Astrocyte (in vitro differentiated cells and primary cell): ENCODE measurements at places on chromosomes 5 and 9. TPM values are rescaled to one million over a fixed set of nuclear protein-coding genes. Genes with fewer than 3 reads are reported as not detected.

CDC20B gene
- total RNA-seq: 0.11 and 0.17 TPM in 2 replicates

SLC6A19 gene
- total RNA-seq: not detected in 2 replicates

OR1Q1 gene
- not detected in 2 replicates for total RNA-seq

PRDM9 gene
- not detected in 2 replicates for total RNA-seq

DNA sequence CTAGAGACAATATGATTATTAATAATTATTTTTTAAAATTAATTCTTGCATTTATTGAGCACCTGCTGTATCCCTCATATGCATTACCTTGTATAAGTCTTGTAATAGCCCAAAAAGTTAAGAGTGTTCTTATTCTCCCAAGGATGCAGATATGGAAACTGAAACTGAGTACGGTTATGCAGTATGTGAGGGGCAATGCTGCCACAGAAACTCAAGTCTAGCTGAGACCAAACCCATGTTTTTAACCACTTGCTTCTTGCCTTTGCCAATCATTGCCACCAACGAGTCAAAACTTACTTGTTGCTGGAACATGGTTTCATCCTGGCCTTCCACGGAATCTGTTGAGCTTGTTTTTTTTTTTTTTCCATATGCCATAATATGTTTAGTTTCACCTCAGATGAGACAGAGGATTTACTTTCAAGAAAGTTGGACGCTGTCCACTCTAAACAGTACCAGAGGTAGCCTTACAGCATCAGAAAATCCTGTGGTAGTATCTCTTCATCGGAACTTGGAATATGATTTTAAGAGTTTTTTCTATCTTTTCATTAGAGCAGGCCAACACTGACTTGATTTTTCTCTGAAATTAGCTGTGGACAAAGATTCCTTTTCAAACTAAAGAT, 27.9 kb downstream of the DOCK8 start:
- no peak for DNase-seq

DNA sequence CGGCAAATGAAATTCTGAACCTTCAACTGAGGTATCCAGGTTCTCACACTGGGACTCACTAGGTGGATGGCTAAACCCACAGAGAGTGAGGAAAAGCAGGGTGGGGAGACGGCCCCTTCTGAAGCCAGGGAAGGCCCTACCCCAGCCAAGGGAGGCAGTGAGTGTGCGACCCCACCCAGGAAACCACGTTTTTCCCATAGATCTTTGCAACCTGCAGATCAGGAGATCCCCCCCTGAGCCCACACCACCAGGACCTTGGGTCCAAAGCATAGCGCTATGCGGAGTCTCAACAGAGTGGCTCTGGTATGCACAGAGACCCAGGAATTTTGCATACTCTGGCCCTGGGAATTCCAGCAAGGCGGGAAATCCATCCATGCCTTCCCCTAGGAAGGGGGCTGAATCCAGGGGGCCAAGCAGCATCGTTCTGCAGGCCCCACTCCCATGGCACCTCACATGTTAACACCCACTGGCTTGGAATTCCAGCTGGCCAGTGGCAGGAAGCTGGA, 19.9 kb downstream of the DTWD2 start:
- DNase-seq: no peak

- DNase-seq: no peak
Measured at GRCh38 chr5:116531117-116531516, 43.5 kb downstream of the SEMA6A start.

DNA sequence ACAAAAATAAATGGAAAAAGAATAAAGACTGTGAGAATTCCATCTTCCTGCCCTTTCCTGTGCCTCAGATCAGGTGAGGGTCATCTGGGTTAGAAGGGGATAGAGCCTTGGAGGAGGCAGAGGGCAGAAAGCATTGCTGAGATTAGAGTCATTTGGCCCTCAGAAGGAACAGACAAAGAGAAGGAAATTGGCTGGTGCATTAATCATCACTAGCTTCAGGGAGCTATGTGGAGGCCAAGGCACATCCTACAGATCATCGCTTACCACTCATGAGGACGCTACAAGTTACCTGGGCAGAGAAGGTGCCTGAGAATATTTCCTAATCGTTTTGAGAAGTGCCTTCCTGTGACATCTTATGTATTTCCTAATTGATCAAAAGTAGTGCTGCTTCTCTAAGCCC, 74.5 kb downstream of the C7 start:
- peak; percentile 20 for DNase-seq

- peak; percentile 69 for DNase-seq
Measured at GRCh38 chr5:14108170-14108996, 34.8 kb upstream of the TRIO start.

DNA sequence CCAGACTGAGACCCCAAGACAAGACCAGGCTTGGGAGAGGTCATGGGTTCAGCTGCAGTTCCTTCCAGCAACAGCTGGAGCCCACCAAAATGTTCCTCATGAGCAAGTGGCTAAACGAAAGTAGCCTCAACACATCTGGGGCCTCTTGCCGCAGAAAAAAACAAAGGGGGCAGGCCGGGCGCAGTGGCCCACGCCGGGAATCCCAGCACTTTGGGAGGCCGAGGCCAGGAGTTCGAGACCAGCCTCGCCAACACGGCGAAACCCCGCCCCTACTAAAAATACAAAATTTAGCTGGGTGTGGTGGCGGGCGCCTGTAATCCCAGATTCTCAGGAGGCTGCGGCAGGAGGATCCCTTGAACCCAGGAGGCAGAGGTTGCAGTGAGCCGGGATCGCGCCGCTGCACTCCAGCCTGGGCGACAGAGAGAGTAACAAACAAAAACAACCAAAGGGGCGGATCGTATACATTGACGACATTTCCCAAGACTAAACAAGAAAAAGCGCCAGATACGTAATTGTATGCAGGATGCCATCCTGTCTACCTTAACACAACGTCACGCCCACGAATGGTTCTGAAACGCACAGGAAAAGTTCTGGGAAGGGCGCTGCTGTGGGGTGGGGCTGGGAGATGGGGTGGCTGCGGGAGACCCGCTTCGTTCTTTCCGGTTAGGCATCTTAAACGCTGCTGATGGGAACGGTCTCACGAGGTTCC, 1.7 kb downstream of the INPP5E start:
- DNase-seq: peak; percentile 30

GRCh38 chr5:162230348-162230747, 162.8 kb downstream of the GABRG2 start:
- no peak for DNase-seq

DNA sequence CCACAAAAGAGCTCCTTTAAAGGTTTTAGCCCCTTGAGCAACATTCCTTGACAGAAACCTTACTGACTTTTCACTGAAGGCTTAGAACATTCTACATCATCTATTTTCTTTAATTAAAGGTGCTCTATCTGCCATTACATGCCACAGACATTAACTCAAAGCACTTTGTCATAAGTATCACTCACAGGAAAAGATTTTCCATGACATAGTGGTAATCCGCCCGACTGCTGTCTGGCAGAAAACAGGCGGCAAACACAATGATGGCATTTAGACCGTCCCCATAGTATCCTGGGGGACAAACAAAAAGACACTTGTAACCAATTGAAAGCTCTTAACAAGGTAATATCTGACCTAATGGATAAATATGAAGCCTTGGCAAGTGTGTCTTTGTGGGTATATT, 126.2 kb upstream of the PCA3 start:
- no peak for DNase-seq

GRCh38 chr5:169281625-169282024, 19.3 kb downstream of the SLIT3 start:
- DNase-seq: no peak

DNA sequence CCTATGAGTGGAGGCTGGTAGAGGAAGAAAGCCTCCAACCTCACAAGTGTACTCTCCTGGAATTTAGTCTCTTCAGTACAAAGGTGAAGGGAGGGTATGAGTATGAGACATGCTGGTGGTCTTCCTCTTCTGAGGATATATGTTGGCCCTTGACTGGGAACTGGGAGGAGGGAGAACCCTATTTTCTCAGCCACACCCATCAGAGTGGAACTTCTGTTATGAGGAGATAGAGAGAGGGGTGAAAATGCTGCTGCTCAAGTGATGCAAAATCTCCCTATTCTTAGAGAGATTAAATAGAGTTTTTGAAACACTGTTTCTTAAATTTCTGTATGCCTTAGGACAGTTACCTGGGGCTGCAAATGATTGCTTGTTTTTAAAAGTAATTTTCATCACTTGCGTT, 203.4 kb upstream of the PRR16 start:
- no peak for DNase-seq

DNA sequence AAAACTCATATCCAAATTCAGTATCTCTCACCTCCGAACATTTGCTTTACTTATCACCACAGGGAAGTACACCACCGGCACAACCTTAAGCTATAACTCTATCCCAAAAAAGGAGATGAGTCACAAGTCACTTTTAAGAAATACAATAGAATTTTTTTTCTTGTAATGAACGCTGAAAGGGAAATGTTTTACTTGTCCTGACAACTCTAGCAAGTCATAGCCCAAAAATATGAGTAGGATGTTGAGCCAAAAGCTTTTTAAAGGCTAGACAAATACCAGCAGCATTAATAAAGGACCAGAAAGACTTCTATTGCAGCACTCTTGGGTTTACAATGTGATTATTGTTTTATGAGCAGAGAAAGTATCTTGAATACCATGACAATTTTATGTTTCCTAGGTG, 147.3 kb upstream of the FST start:
- DNase-seq: peak; percentile 84

GRCh38 chr9:10899509-10899908, 286.7 kb upstream of the PTPRD start:
- no peak for DNase-seq

GRCh38 chr9:13478160-13478559, 198.7 kb upstream of the MPDZ start:
- peak; percentile 90 for DNase-seq

GRCh38 chr5:65855766-65856315, 70.5 kb upstream of the ERBIN start:
- no peak for DNase-seq
